A549 treated with DMSO at 1 μM for 4 hours (cell line): ENCODE measurements at places on chromosomes 5 and 9. TPM values are rescaled to one million over a fixed set of nuclear protein-coding genes. Genes with fewer than 3 reads are reported as not detected.

Gene IFNA8
- not detected in 5 replicates for total RNA-seq

Gene DRD1
- total RNA-seq = 0.77 to 1.3 TPM (median 0.95 TPM) in 5 replicates

Gene SLCO6A1
- not detected in 5 replicates for total RNA-seq

Gene ZSWIM6
- total RNA-seq = 5.4 to 7.9 TPM (median 7.1 TPM) in 5 replicates

Gene SHC3
- 0.38 to 0.71 TPM (median 0.50 TPM) in 5 replicates for total RNA-seq

Gene LHX6
- 0.30 to 0.41 TPM (median 0.40 TPM) in 5 replicates for total RNA-seq

Gene GRAMD2B
- 0.60 to 1.2 TPM (median 0.95 TPM) in 5 replicates for total RNA-seq

Gene RFK
- 35.0 to 57.9 TPM (median 48.5 TPM) in 5 replicates for total RNA-seq

Gene WDR38
- 0.07 to 0.15 TPM (median 0.09 TPM) in 3 of 5 replicates, not detected in the others for total RNA-seq

Gene THG1L
- 27.2 to 37.5 TPM (median 28.2 TPM) in 5 replicates for total RNA-seq

Gene SPATA31A6
- not detected in 5 replicates for total RNA-seq

Gene TTC23L
- 0.05 to 0.33 TPM (median 0.22 TPM) in 4 of 5 replicates, not detected in the other for total RNA-seq

Gene GABRA1
- total RNA-seq = not detected in 5 replicates

Gene DIRAS2
- total RNA-seq = 0.02 to 0.07 TPM in 2 of 5 replicates, not detected in the others

Gene TSSK1B
- not detected in 5 replicates for total RNA-seq

Gene STKLD1
- 0.55 to 1.5 TPM (median 1.1 TPM) in 5 replicates for total RNA-seq

Gene RIGI
- 3.8 to 4.7 TPM (median 4.5 TPM) in 5 replicates for total RNA-seq

Gene DDX46
- 57.2 to 74.3 TPM (median 71.3 TPM) in 5 replicates for total RNA-seq

Gene TRPM3
- total RNA-seq = not detected in 5 replicates

Gene MGAT4B
- 229 to 281 TPM (median 250 TPM) in 5 replicates for total RNA-seq

Gene RGP1
- total RNA-seq = 13.0 to 17.9 TPM (median 16.5 TPM) in 5 replicates

Gene SHB
- 41.7 to 58.5 TPM (median 57.3 TPM) in 5 replicates for total RNA-seq

Gene EIF4E1B
- total RNA-seq = not detected in 5 replicates

Gene CNOT6
- total RNA-seq = 18.3 to 27.3 TPM (median 25.1 TPM) in 5 replicates

Gene SLC34A3
- total RNA-seq = 0.07 to 0.14 TPM (median 0.11 TPM) in 4 of 5 replicates, not detected in the other

Gene TMEFF1
- total RNA-seq = 0.69 to 1.5 TPM (median 1.1 TPM) in 5 replicates

Gene MARVELD2
- 2.6 to 3.5 TPM (median 2.8 TPM) in 5 replicates for total RNA-seq

Gene PRR7
- 13.5 to 37.0 TPM (median 31.3 TPM) in 5 replicates for total RNA-seq

Gene PCDHA13
- total RNA-seq = 0.03 to 0.11 TPM (median 0.05 TPM) in 5 replicates

Gene SYNPO
- total RNA-seq = 28.1 to 34.7 TPM (median 30.7 TPM) in 5 replicates

Gene DNAH5
- 0.93 to 1.3 TPM (median 1.0 TPM) in 5 replicates for total RNA-seq

Gene ARL14EPL
- 0.09 to 0.54 TPM (median 0.29 TPM) in 4 of 5 replicates, not detected in the other for total RNA-seq

Gene AOPEP
- total RNA-seq = 164 to 220 TPM (median 217 TPM) in 5 replicates

Gene C5
- 11.6 to 16.5 TPM (median 13.9 TPM) in 5 replicates for total RNA-seq

Gene TXNDC8
- not detected in 5 replicates for total RNA-seq

Gene TMEM252
- total RNA-seq = not detected in 5 replicates

Gene KIF12
- 1.4 to 2.8 TPM (median 2.0 TPM) in 5 replicates for total RNA-seq

Gene PTGER4
- total RNA-seq = 0.69 to 0.94 TPM (median 0.80 TPM) in 5 replicates
